Thymus (tissue), 14 donors: ENCODE measurements at places on chromosomes 3 and 15. TPM values are rescaled to one million over a fixed set of nuclear protein-coding genes. Genes with fewer than 3 reads are reported as not detected.

CISH gene
- total RNA-seq, result 10.2 TPM

COX5A gene
- 65.5 TPM for total RNA-seq

LAMB2 gene
- 24.9 TPM for total RNA-seq

SAXO2 gene
- total RNA-seq, result 0.80 TPM

CACNA2D3 gene
- total RNA-seq, result 1.8 TPM

DNA sequence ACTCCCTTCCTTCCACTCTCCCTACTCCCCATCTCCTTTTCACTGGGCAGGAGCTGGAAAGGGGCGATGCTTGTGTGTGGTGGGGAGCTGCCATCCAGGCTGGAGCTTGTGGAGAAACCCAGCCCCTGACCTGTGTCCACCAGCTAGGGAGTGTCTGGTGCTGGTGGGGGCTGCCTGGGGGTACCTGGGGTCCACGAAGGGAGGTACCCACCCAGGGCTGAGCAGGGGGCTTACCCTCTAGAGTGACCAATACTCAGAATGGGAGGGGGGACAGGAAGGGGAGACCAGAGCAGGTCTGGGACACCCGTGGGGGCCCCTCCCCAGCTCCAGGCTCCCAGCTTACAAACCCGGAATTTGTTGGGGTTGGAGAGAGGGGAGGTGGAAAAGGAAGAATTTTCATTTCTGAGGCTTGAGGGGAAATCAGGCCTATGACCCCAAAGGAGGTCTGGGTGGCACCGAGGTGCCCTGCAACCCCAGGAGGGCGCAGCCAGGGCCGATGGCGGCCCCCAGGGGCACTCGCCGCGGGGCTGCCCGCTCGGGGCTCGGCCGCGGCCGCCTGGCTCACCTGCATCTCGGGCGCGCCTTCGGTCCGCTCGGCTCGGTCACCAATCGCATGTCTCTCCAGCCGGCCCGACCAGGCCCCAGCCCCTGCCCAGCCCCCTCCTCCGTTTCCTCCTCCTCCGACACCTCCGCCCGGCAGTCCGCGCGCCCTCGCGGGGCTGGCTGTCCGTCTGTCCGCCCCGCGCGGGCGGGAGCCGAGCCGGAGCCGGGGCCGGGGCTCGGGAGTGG lies 773 bp downstream of the LINGO1 start:
- H3K4me3 ChIP-seq, result no peak overlapping the region
- DNase-seq, result no peak
- H3K27me3 ChIP-seq, result peaks cover 60% of the 10 kb centered on the region
- H3K4me1 ChIP-seq, result no peaks in the 10 kb centered on the region
- H3K27ac ChIP-seq, result no peak overlapping the region
- H3K36me3 ChIP-seq, result no peaks in the 10 kb centered on the region

- no peak for DNase-seq
- no peaks in the 10 kb centered on the region for H3K4me1 ChIP-seq
- H3K27ac ChIP-seq, result no peak overlapping the region
- H3K36me3 ChIP-seq, result no peaks in the 10 kb centered on the region
- no peak overlapping the region for H3K4me3 ChIP-seq
- no peaks in the 10 kb centered on the region for H3K27me3 ChIP-seq
These were observed 212.8 kb upstream of the C2CD4B start for GRCh38 chr15:62377736-62378480.

GRCh38 chr3:190585805-190586630 lies 72.1 kb downstream of the IL1RAP start:
- H3K36me3 ChIP-seq, result no peaks in the 10 kb centered on the region
- no peak overlapping the region for H3K4me3 ChIP-seq
- H3K27ac ChIP-seq, result no peak overlapping the region
- no peak for DNase-seq
- no peaks in the 10 kb centered on the region for H3K27me3 ChIP-seq
- no peaks in the 10 kb centered on the region for H3K4me1 ChIP-seq

- no peak overlapping the region for H3K4me3 ChIP-seq
- H3K27me3 ChIP-seq, result no peaks in the 10 kb centered on the region
- no peak overlapping the region for H3K27ac ChIP-seq
- no peaks in the 10 kb centered on the region for H3K36me3 ChIP-seq
- no peaks in the 10 kb centered on the region for H3K4me1 ChIP-seq
These were observed 116.1 kb upstream of the IL12A start for GRCh38 chr3:159872374-159873109.

DNA sequence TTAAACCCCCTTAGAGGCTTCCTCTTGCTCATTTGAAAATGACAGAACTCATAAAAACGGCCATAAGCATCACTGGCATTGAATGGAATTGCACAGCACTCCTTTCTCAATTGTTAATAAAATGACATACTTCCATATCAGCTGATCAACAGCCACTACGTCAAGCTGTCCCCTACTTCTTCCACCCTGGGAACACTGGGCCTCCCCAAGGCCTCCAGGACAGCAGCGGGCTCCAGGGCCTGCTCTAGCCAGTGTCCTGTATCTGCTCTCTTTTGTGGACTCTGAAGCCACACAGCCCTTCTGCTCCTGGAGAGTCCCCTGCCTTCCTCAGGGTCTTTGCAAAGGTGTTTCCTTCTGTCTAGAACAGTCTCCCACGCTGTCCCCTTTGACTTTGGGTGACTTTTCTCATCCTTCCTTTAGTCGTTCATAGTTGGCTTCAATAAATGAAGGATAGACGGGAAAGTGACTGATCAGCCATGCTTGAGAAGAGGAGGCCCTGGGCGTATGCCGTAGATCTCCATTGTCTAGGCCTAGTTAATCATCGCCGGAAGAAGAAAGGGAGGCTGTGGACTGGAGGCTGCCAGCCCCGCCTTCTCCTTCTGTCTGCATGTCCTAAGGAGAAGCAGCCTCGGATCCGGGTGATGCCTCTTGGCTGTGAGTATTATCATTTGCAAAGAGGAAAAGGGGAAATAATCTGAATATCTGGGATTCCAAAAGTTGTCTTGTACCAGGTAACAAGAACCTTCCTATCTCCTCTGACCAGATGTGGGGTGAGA lies 4.7 kb upstream of the THSD4 start:
- no peaks in the 10 kb centered on the region for H3K36me3 ChIP-seq
- H3K27me3 ChIP-seq, result peaks cover 15% of the 10 kb centered on the region
- no peak overlapping the region for H3K27ac ChIP-seq
- H3K4me1 ChIP-seq, result no peaks in the 10 kb centered on the region

DNA sequence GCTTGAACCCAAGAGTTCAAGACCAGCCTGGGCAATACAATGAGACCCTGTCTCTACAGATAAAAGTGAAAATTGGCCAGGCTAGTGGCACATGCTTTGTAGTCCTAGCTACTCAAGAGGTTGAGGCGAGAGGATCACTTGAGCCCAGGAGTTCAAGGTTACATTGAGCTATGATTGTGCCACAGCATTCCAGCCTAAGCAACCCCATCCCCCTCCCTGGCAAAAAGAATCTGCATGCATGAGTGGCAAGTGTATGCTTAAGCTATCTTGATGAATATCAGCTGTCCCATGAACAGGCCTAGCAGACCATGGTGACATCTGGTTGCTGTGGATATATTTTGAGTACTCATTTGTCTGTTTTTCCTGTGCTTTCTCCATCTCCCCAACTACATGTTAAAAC lies 4.7 kb downstream of the ATRIP start:
- no peaks in the 10 kb centered on the region for H3K27me3 ChIP-seq
- no peak overlapping the region for H3K4me3 ChIP-seq
- no peak overlapping the region for H3K27ac ChIP-seq
- H3K36me3 ChIP-seq, result peaks cover 44% of the 10 kb centered on the region

DNA sequence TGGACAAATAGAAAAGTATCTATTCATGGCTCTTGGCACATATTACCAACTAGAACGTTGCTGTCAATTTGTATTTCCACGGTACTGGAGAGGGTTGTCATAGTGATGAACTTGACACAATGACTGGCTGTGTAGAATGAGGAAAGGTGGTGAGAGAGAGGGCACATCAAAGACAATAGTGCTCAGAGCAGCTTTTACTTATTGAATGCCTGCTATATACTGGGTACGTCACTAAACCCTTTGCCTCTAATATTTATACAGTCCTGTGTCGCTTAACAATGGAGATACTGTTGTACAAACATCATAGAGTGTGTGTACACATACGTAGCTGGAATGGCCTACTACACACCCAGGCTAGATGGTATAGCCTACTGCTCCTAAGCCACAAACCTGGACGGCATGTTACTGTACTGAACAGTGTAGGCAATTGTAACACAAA lies 8.3 kb downstream of the TMPRSS7 start:
- no peak overlapping the region for H3K27ac ChIP-seq
- H3K4me1 ChIP-seq, result peaks cover 4% of the 10 kb centered on the region
- H3K27me3 ChIP-seq, result no peaks in the 10 kb centered on the region
- no peak for DNase-seq
- no peak overlapping the region for H3K4me3 ChIP-seq

GRCh38 chr15:92102395-92102755 lies 248.9 kb downstream of the SLCO3A1 start:
- DNase-seq, result no peak
- peaks cover 22% of the 10 kb centered on the region for H3K4me1 ChIP-seq
- H3K27ac ChIP-seq, result peak overlapping the region; percentile 84
- no peak overlapping the region for H3K4me3 ChIP-seq
- no peaks in the 10 kb centered on the region for H3K36me3 ChIP-seq
- H3K27me3 ChIP-seq, result no peaks in the 10 kb centered on the region
